ENCODE measurements at places on chromosomes 1 and 21.
A peak's percentile ranks its signal among the peaks of the same experiment; 100 is the strongest.

DNA sequence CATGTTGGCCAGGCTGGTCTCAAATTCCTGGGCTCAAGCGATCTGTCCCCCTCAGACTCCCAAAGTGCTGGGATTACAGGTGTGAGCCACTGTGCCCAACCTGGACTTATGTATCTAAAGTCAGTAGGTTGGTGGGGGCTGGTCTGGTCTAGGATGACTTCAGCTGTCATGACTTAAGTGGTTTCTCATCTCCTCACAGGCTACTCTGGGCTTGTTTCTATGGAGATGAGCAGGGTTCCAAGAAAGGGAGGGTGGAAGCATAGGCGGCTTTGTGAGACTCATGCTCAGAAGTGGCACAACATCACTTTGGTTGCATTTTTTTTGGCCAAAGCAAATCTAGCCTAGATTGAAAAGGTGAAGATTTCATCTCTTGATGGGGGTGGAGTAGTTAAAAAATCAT, 115.9 kb upstream of the IVNS1ABP start:
- DNase-seq, result no peak

- DNase-seq, result no peak
These were observed 3.2 kb upstream of the THEMIS2 start for GRCh38 chr1:27868932-27869718.

DNA sequence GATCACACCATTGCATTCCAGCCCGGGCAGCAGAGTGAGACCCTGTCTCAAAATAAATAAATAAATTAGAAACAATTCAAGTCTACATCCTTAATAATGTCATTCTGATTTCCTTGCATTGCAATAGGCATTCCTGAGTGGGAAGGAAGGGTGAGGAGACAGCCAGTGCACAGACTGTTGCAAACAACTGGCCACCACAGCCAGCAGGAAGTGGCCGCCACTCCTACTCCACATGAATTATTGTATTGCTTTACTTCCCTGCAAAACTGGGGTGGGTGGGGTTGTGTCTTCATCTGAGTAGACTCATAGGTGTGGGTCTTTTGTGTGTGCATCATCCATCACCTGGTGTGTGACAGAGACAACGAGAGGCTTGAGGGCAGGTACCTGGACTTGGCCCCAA, 60.1 kb downstream of the OPTC start:
- no peak for DNase-seq

GRCh38 chr1:33332357-33332789, 11.5 kb upstream of the A3GALT2 start:
- peak; percentile 61 for DNase-seq

DNA sequence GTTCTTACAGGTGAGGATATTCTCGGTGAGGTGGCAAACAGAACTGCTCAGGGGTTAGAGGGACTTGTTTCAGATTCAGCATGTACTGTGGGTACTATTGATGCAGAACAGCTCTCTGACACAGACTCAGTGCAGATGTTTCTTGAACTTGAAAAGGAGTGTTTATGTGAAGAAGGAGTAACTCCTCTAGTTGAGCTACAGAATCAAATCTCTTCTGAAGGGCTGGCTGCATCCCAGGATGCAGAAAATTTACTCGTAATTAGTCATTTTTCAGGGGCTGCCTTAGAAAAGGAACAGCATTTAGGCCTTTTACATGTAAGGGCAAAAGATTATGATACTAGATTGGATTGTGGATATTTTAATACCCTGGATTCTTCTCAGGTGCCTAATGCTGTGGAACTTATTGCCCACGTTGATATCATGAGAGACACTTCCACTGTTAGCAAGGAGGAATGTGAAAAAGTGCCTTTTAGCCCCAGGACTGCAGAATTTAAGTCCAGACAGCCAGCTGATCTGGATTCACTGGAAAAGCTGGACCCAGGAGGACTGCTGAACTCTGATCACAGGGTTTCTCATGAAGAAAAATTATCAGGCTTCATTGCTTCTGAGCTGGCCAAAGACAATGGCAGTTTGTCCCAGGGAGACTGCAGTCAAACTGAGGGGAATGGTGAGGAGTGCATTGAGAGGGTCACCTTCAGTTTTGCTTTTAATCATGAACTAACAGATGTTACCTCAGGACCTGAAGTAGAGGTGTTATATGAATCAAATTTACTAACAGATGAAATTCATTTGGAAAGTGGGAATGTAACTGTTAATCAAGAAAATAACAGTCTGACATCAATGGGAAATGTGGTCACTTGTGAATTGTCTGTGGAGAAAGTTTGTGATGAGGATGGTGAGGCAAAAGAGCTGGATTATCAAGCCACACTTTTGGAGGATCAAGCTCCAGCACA, 79.6 kb upstream of the BMP8A start:
- DNase-seq, result no peak

- no peak for DNase-seq
These were observed 930 bp downstream of the CDC14A start for GRCh38 chr1:100353071-100353801.

GRCh38 chr1:239126884-239127283, 259.5 kb upstream of the CHRM3 start:
- no peak for DNase-seq
